ENCODE measurements at places on chromosomes 13 and 19.

DNA sequence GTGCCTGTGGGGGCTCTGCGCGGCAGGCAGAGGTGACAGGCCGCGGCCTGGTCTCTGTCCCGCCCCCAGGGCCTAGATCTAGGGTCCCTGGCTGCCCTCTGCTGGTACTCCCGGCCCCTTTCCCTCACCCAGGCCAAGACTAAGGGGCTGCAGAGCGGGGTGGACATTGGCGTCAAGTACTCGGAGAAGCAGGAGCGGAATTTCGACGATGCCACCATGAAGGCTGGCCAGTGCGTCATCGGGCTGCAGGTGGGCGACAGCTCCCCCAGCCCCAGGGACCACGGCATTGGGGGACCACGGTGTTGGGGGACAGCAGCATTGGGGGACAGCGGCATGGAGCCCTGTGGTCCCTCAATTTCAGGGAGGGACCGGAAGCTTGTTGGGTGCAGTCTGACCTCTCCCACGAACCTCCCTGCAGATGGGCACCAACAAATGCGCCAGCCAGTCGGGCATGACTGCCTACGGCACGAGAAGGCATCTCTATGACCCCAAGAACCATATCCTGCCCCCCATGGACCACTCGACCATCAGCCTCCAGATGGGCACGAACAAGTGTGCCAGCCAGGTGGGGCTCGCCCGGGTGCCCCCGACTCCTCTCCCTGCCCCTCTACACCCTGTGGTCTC lies 3.8 kb upstream of the ABCA7 start:
- peak; percentile 17 for DNase-seq

DNA sequence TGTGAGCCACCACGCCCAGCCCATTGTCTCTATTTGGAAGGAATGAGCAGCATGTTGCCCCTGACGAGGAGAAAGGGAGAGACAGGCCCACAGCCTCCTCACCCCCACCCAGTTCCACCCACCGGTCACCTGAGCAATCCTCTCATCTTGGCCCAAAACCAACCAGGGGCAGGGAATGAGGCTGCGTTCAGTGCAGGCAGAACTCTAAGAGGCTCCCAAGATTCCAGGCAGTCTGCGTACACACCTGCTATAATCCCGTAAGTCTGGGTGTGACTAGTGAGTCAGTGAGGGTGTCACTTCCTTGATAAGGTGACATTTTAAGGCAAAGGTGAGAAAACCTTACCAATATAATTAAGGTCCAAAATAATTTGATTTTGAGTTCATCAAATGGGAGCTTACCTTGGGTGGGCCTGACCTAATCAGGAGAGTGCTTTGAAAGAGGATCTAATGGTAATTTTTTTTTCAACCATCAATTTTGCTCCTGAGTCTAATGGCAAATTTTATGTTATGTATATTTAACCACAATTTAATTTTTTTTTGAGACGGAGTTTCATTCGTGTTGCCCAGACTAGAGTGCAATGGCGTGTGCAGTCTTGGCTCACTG lies 26.9 kb upstream of the KLF2 start:
- no peak for DNase-seq

GRCh38 chr13:28623782-28624706 lies 34.9 kb upstream of the POMP start:
- no peak for DNase-seq

GRCh38 chr13:21243045-21243897 lies 66.8 kb downstream of the MRPL57 start:
- DNase-seq: no peak

- no peak for DNase-seq
These were observed 181.1 kb downstream of the DCT start for GRCh38 chr13:94298346-94298745.

DNA sequence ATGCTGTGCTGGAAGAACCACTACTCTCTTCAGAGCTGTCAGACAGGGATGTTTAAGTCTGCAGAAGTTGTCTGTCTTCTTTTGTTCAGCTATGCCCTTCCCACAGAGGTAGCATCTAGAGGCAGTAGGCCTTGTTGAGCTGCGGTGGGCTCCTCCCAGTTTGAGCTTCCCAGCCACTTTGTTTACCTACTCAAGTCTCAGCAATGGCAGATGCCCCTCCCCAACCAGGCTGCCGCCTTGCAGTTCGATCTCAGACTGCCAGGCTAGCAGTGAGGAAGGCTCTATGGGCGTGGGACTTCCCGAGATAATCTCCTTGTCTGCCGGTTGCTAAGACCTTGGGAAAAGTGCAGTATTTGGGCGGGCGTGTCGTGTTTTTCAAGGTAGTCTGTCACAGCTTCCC lies 42.1 kb upstream of the UQCRFS1 start:
- DNase-seq: no peak

DNA sequence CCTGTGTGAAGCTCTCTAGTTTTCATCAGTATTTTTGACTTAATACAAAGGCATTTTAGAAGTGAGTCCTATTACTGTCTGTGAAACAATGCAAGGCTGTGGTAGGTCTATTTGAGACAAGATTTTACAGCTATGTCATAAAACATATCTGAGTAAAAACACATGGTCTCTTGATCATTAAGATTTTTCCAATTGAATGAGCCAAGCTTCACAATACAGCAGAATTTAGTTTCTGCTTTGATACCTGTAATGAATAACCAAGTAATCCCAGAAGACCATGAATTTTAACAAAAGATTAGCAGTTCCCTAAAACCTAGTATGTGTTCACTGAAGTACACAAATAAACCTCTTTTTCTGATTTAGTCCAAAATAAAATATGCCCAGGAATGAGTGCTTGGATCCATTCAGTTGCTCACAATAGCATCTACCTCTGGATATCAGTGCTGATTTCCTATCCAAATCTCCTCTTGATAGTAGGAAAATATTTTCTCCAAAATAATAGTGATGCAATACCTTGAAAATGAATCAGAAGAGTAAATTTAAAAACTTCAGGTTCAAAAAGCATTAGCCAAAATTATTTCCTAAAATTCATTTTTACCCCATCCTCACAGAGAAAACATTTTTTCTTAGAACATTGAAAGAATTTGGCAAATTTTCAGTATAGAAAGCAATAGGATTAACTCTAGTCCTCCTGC lies 533.5 kb upstream of the SGCG start:
- DNase-seq: no peak

DNA sequence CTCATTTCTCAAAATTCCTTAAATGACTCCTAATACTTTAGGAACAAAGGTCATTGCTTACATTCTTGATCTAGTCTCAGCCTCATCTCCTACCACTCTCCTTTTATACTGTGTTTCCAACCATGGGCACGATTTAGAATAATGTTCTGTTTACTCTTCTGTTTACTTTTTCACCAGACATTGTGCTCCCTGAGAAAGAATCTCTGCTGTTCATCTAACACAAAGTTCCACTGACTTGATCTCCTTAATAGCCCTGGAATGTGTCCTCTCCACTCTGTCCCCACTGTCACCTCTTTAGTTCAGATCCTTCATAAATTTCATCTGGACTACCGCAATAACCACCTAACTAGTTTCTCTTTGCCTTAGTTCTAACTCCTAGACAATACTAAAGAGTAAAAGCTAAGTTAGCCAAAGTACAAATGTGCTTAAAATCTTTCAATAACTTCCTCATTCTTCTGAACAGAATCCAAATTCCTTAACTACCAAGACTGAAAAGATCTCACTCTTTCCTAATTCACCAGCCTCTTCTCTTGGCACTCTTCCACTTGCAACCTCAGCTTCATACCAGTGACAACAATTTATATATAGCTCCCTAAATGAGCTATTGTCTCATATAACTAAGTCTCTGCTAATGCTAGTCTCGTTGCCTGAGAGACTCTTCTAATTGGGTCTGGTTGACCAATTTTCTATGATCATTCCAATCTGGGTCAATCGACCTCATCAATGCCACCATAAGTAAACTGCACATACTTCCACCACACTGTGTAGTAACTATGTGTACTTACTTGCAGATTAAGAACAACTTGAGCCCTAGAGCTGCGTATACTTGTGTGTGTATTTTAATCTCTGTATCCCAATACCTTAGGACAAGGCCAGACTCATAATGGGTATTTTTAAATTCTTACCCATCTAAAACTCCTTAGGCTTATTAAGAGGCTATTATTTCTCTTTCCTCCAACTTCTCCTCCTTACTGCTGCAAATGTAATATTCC lies 179.9 kb downstream of the VWA8 start:
- DNase-seq: no peak

- DNase-seq: no peak
These were observed 1.8 kb upstream of the CD37 start for GRCh38 chr19:49333418-49333805.

GRCh38 chr19:52687684-52688083 lies 47.2 kb downstream of the ZNF611 start:
- no peak for DNase-seq

GRCh38 chr19:36638862-36639510 lies 27.7 kb downstream of the ZNF461 start:
- no peak for DNase-seq

- DNase-seq: peak; percentile 58
These were observed 22.3 kb downstream of the TMEM161A start for GRCh38 chr19:19115954-19116353.

DNA sequence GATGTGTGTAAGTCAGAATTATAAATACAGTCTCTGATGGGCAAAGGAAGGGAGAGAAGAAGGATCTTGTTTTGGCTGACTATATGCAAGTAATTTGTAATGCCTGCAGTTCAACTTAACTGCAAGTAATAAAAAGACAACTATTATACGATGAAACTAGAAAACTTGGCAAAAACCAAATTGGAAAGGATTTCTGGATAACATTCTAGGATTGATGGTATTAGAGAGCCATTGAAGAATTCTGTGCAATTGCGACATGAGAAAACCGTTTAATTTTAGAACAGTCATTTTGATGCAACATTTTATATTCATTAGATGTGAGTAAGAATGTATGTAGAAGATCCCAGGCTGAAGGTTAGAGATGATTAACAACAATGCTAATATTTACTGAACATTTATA lies 1334.1 kb downstream of the EFNB2 start:
- no peak for DNase-seq

GRCh38 chr13:107395927-107396662 lies 819.2 kb downstream of the LIG4 start:
- DNase-seq: peak; percentile 63

GRCh38 chr13:37641391-37641790 lies 42.8 kb upstream of the POSTN start:
- no peak for DNase-seq
